ENCODE measurements at places on chromosomes 3 and 15. TPM values are rescaled to one million over a fixed set of nuclear protein-coding genes. Genes with fewer than 3 reads are reported as not detected.

SPINK8 gene
- not detected for total RNA-seq

COLQ gene
- 7.1 TPM for total RNA-seq

RETNLB gene
- total RNA-seq = not detected

MB21D2 gene
- total RNA-seq = 2.0 TPM

CHRNB4 gene
- total RNA-seq = 0.17 TPM

CKMT1B gene
- total RNA-seq = not detected

PATL2 gene
- total RNA-seq = 29.6 TPM

MAP1A gene
- total RNA-seq = 2.3 TPM

CADM2 gene
- 0.60 TPM for total RNA-seq

TICRR gene
- 3.0 TPM for total RNA-seq

UBA3 gene
- total RNA-seq = 93.3 TPM

GOLGA8J gene
- not detected for total RNA-seq

ECE2 gene
- total RNA-seq = not detected

EFCC1 gene
- total RNA-seq = 8.7 TPM

SYNPR gene
- not detected for total RNA-seq

OXTR gene
- total RNA-seq = 0.79 TPM
